ENCODE measurements at places on chromosomes 12 and 14.

- no peak for DNase-seq
Observed at GRCh38 chr14:97458661-97459579, 661.7 kb downstream of the VRK1 start.

DNA sequence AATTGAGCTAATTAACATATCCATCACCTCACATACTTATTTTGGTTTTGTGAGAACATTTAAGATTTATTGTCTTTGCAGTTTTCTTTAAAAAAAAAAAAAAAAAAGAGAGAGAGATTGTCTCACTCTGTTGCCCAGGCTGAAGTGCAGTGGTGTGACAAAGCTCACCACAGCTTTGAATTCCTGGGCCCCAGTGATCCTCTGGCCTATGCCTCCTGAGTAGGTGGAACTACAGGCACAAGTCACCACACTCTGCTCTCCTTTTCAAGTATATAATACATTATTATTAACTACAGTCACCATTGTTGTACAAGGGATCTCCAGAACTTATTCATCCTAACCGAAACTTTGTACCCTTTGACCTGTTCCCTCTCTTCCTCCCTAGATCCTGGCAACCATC, 64.0 kb downstream of the NUMB start:
- no peak for DNase-seq

DNA sequence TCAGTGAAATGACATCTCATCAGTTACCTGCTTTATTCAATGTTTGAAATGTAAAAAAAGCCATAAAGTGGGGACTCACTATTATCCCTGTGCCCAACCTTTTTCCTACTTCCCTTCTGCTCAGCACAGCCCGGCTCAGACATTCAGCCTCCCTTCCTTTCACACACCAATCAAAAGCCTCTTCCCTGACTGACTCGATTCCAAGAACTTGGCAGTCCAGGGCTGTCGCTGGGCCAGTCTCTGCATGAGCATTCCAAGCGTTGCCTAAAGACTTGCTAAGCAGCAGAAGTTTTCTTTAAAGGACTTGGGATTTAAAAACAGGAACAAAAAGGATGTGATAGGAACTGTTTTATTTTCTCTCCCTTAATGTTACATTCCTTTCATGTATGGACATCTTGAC, 22.7 kb downstream of the ITPR2 start:
- DNase-seq: no peak

DNA sequence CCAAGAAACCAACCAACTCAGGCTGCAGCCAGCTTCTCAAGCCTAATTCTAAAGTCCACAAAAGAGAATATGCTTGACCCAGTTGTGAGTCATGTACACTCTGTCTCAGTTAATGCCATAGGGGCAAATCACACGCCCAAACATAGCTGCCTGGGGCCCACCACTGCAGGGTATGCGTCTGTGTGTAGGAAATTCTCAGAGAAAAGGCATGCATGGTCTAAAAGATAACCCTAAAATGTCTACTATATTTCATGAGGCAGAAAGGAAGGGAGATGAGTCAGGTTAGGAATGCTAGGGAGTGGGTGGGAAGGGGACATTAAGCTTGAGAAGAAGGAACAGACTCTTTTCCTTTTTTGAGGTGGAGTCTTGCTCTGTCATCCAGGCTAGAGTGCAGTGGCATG, 22.3 kb upstream of the SPTLC2 start:
- no peak for DNase-seq

- DNase-seq: no peak
Observed at GRCh38 chr12:107859367-107859766, 84.9 kb downstream of the ASCL4 start.

DNA sequence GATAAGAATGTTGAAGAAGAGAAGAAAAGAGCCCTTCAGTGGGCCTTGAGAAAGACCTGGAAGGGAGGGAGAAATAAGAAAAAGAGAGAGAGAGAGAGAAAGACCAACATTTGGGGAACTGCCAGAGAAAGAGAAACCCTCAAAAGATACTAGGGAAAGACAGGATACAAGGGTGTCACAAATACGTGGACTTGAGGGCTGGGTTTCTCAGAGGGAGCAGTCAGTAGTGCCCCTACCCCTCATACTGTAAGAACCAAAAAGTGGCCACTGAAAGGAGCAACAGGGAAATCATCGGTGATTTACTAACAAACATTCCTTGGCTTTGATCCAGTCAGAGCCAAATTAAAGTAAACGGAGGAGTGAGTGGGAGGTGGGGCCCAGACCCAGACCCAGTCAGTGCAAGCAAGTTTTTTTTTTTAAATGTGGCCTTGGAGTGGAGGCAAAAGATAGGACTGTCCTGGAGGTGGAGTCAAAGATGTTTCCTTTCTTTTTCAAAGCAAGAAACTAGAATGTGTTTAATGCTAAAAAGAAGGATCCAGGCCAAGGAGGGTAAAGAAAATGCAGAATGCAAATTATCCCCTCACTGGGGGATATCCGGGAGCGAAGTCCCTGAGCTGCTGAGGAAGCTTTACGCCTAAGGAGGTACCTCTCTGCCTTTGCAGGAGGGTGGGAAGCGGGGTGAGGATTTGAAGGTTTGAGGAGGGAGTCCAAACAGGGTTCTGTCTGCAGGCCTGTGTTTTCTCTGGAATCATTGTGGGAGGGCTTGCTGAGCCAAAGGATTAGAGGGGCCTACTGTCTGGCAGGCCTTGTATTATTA, 143.5 kb upstream of the AMIGO2 start:
- DNase-seq: no peak

DNA sequence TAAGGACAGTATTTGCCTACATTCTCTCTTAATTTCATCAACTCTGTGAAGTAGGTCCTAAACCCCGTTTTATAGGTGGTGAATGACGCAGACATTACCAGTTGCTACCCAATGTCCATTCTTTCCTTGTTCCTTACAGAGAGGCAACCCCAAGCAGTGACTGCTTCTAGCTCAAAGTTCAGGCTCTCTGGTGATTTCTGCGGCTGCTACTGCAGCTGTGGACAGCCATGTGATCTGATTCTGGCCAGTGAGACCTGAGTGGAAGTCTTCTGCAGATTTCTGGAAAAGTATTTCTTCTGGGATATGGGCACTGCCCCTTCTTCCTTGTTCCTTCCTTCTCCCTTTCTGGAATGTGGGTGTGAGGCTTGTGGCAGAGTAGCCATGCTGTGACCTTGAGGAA, 82.9 kb downstream of the ARF6 start:
- no peak for DNase-seq

GRCh38 chr14:77556946-77557345, 58.3 kb upstream of the ISM2 start:
- no peak for DNase-seq

- no peak for DNase-seq
Observed at GRCh38 chr12:106973545-106973944, 13.4 kb downstream of the MTERF2 start.
